Tibial nerve (tissue), 4 donors: ENCODE measurements at places on chromosomes 11 and 22. TPM values are rescaled to one million over a fixed set of nuclear protein-coding genes. Genes with fewer than 3 reads are reported as not detected.
A peak's percentile ranks its signal among the peaks of the same experiment; 100 is the strongest.

DNA sequence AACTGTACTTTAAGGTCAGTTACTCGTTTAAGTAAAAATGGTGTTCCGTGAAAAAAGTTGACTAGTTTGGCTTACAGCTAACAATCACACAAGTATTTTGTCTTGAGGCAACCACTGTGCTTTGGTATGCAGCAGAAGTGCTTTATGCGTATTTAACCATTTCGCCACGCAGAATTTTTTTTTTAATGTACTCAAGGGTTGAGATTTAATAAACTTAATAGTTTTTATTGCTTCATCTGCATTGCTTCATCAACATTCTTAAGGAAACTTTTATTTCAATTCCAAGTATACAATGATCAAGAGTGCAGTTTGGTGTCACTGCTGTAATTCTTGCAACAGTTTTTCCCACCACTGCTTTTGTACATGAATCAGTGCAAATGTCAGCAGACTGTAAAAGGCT is 66.4 kb downstream of the ZNRF3 start:
- no peak overlapping the region for H3K27ac ChIP-seq
- no peak overlapping the region for H3K4me3 ChIP-seq
- H3K4me1 ChIP-seq: peaks cover 18% of the 10 kb centered on the region
- DNase-seq: no peak
- no peaks in the 10 kb centered on the region for H3K27me3 ChIP-seq

GRCh38 chr11:96279896-96280290 is 63.1 kb downstream of the MAML2 start:
- no peaks in the 10 kb centered on the region for H3K36me3 ChIP-seq
- H3K4me3 ChIP-seq: no peak overlapping the region
- H3K4me1 ChIP-seq: no peaks in the 10 kb centered on the region
- no peak overlapping the region for H3K27ac ChIP-seq

GRCh38 chr11:121194731-121195596 is 93.9 kb downstream of the TECTA start:
- H3K4me1 ChIP-seq: no peaks in the 10 kb centered on the region
- H3K4me3 ChIP-seq: no peak overlapping the region
- DNase-seq: peak; percentile 77
- no peaks in the 10 kb centered on the region for H3K36me3 ChIP-seq
- H3K27me3 ChIP-seq: no peaks in the 10 kb centered on the region
- no peak overlapping the region for H3K27ac ChIP-seq

Gene OR52I2
- total RNA-seq: not detected

DNA sequence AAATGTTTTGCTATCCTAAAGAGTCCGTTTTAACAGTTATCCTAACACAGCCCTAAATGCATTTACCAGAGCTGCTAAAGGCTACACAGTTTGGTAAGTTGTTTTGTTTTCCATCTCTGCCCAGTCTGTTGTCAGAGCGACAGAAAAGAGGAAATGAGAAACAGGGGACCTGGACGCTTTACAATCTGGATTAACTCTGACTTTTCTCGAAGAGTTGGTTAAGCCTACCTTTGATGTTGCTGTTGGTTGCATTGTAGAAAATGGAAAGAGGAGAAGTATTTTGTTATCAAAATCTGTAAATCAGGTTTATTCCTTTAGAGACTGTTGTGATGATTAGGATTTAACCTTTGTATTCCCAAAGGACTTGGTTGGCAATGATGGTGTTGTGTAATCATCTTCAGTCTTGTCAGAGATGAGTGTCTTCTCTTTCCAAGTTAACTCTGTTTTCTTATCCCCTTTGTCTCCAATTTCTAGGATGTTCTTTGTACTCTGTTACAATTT is 481 bp downstream of the ANGPTL5 start:
- H3K4me3 ChIP-seq: peak overlapping the region; percentile 82
- peak overlapping the region; percentile 91 for H3K27ac ChIP-seq
- peaks cover 11% of the 10 kb centered on the region for H3K4me1 ChIP-seq
- DNase-seq: peak; percentile 67
- no peaks in the 10 kb centered on the region for H3K27me3 ChIP-seq

GRCh38 chr11:45806072-45806933 is 1.4 kb downstream of the SLC35C1 start:
- no peaks in the 10 kb centered on the region for H3K36me3 ChIP-seq
- peak overlapping the region; percentile 95 for H3K27ac ChIP-seq
- DNase-seq: no peak
- peaks cover 56% of the 10 kb centered on the region for H3K4me1 ChIP-seq
- no peaks in the 10 kb centered on the region for H3K27me3 ChIP-seq
- H3K4me3 ChIP-seq: peak overlapping the region; percentile 74

Gene PARVG
- 18.8 TPM for total RNA-seq

DNA sequence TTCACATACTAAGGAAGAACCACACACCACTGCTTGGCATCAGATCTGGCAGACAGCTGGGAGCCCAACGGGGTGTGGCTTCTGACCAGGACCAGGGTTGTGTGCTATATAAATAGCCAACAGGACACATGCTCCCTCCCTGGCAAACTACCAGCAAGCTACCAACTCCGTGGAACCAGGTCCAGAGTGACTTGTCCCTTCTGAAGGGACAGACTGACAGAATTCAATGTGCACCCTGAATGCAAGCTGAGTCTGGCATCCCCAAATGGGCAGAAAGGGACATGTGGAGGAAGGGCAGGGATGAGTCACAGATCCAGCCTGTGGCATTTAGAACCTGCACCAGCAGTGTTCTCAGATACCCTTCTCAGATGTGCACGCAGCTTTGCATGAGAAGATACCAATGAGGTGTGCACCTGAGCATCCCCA is 92.9 kb downstream of the MICAL3 start:
- no peak for DNase-seq
- no peak overlapping the region for H3K4me3 ChIP-seq
- H3K4me1 ChIP-seq: no peaks in the 10 kb centered on the region

Gene RAPSN
- total RNA-seq: 2.7 TPM

DNA sequence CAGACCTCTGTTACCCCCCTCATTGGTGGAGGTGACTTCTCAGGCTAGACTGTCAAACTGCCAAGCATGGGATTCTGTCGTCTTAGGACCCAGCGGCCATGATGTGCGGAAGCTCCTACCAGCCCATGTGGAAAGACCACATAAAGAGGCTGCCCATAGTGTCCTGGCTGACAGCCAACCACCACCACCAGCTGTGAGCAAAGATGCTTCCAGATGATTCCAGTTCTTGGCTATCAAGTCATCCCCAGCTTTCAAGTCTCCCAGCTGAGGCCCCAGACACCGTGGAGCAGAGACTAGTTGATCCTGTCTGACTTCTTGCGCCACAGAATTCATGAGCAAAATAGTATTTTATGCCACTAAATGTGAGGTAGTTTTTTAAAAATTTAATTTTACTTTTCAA is 32.9 kb downstream of the SCUBE1 start:
- H3K27ac ChIP-seq: no peak overlapping the region
- DNase-seq: no peak
- H3K36me3 ChIP-seq: no peaks in the 10 kb centered on the region
- H3K4me3 ChIP-seq: no peak overlapping the region

Gene SERPING1
- 574 TPM for total RNA-seq

GRCh38 chr11:112498701-112499100 is 238.0 kb upstream of the PLET1 start:
- H3K27ac ChIP-seq: no peak overlapping the region

Gene DNAJC24
- total RNA-seq: 16.0 TPM

- H3K36me3 ChIP-seq: no peaks in the 10 kb centered on the region
- peaks cover 35% of the 10 kb centered on the region for H3K27me3 ChIP-seq
- no peaks in the 10 kb centered on the region for H3K4me1 ChIP-seq
Measured at GRCh38 chr11:119918347-119918746, 189.3 kb upstream of the NECTIN1 start.

Gene ELMOD1
- 0.66 TPM for total RNA-seq

DNA sequence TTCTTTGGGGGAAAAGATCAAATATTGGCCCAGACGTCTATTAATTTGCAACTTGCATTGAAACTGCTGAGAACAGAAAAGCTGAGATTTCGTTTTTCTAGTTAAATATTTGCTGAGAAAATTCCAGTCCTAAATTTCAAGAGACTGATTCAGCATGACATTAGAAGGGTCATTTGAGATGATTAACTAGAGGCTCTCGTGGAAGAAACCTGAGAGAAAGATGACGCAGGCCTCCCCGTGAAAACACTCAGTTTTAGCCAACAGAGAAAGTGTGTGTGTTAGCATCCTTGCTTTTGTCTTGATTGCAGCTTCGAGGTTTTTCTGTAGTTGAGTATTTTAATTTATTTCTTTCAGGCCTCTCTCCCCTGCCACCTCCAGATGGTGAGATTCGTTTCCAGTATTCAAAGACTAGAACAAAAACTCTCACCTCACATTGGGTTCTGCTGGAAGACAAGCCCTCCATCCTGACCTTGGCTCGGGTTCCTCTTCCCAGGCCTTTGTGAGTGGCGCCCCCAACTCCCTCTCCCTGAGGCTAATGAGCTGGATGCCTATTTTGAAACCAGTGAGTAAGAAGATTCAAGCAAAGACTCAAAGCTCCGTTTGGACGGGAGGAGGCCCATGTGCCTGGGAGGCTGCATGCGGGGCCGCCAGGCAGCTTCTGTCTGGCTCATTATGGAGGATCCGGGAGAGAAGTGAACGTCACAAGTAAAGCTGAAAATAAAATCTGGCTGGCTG is 52.4 kb downstream of the CELSR1 start:
- no peaks in the 10 kb centered on the region for H3K36me3 ChIP-seq
- no peaks in the 10 kb centered on the region for H3K27me3 ChIP-seq
- H3K4me1 ChIP-seq: no peaks in the 10 kb centered on the region
- no peak overlapping the region for H3K27ac ChIP-seq

GRCh38 chr22:44729391-44730021 is 22.9 kb upstream of the ARHGAP8 start:
- H3K36me3 ChIP-seq: no peaks in the 10 kb centered on the region
- no peaks in the 10 kb centered on the region for H3K27me3 ChIP-seq
- peak overlapping the region; percentile 35 for H3K27ac ChIP-seq

GRCh38 chr11:57815476-57815875 is 53.9 kb downstream of the CTNND1 start:
- DNase-seq: no peak
- H3K4me3 ChIP-seq: no peak overlapping the region
- H3K4me1 ChIP-seq: peaks cover 20% of the 10 kb centered on the region

- no peak overlapping the region for H3K27ac ChIP-seq
- no peak for DNase-seq
- no peak overlapping the region for H3K4me3 ChIP-seq
- H3K27me3 ChIP-seq: no peaks in the 10 kb centered on the region
- no peaks in the 10 kb centered on the region for H3K36me3 ChIP-seq
Measured at GRCh38 chr11:84022201-84022600, 736.0 kb upstream of the CCDC90B start.

DNA sequence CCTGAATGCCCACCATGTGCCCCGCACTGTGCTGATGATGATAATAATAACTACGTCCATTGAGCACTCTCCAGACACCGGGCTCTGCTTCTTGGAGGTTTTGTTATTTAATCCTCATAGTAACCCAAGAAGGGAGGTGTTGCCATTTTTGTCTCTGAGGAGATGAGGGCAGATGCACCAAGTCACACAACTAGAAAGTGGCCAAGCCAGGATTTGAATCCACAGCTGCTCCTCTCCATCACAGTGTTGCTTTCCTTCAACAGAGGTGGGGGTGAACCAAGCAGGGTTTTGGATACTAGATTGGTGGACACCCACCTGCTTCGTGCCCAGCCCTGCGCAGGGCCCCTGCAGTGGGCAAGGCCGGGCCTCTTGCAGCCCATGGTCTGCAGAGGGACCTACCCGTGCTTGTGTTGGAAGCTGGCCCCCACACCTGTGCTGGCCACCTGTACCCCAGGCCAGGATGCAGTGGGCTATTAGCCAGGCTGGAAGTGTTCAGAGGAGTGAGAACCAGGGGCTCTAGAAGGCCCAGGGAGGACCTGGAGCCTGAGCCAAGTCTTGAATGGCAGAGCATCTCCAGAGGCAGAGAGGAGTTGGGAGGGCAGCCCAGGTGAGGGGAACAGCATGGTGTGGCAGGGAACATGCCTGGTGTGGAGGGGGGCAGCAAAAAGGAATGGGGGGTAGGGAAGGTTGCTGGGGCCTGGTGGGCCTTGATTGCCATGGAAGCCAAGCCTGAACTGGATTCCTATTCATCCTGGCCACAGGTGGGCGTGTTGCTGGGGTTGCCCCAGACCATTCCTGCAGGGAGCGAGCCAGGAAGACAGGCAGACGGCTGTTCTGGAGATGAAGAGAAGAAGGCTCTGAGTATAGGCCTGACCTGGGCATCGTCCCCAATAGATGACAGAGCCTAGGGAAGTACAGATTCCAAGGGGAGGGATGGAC is 2.7 kb upstream of the DPP3 start:
- H3K27ac ChIP-seq: no peak overlapping the region
- no peaks in the 10 kb centered on the region for H3K27me3 ChIP-seq
- no peak overlapping the region for H3K4me3 ChIP-seq
- no peak for DNase-seq
- peaks cover 45% of the 10 kb centered on the region for H3K36me3 ChIP-seq

Gene SOX6
- 23.8 TPM for total RNA-seq

DNA sequence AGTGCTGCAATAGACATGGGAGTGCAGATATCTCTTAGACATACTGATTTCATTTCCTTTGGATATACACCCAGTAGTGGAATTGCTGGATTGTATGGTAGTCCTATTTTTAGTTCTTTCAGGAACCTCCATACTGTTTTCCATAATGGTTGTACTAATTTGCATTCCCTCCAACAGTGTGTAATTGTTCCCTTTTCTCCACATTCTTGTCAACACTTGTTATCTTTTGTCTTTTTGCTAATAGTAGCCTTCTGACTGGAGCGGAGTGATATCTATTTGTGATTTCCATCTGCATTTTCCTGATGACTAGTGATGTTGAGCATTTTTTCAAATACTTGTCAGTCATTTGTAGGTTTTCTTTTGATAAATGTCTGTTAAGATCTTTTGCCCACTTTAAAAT is 128.9 kb downstream of the CTNND1 start:
- H3K27ac ChIP-seq: no peak overlapping the region
- no peak overlapping the region for H3K4me3 ChIP-seq
- H3K4me1 ChIP-seq: no peaks in the 10 kb centered on the region
- no peaks in the 10 kb centered on the region for H3K36me3 ChIP-seq

DNA sequence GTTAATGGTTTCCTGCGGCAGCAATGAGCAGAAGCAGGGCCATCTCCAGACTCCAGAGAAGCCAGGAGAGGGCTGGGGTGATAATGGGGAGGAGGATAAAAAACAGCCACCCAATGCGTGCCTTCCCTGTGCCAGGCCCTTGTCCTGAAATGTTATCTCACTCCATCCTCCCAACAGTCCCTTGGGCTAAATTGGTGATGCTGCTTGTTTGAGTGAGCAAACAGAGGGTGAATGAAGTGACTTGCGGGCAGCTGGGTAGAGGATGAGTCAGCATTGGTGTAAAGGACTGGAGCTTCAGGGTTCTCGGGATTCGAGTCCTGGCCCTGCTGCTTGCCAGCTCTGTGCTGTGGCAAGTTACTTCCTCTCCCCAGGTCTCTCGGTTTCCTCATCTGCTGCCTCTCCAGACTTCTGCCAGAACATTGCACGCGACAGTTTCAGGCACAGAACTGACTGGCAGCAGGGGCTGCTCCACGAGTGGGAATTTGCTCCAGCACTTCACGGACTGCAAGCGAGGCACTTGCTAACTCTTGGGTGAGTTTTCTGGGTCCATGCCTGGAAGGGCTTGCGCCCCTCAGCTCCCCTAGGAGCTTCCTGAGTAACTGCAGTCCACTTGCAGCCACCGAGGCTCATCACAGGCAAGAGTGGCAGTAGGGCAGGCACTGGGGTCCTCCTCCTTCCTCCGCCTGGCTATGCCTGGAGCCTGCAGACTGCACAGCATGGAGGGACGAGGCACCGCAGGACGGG is at the start of gene P2RY6:
P2RY6 (plus strand) TSS at position 403 of the 744 bp plus-strand sequence. CDS start 24,181 bp downstream, outside the sequence.
- no peaks in the 10 kb centered on the region for H3K36me3 ChIP-seq
- DNase-seq: peak; percentile 32
- peaks cover 6% of the 10 kb centered on the region for H3K4me1 ChIP-seq
- peak within 1 kb of the TSS; percentile 22 for H3K27ac ChIP-seq
- H3K27me3 ChIP-seq: no peaks in the 10 kb centered on the region
